Activated T-cell treated with anti-CD3 and anti-CD28 coated beads for 48 hours (primary cell): ENCODE measurements at places on chromosomes 3 and 15.

DNA sequence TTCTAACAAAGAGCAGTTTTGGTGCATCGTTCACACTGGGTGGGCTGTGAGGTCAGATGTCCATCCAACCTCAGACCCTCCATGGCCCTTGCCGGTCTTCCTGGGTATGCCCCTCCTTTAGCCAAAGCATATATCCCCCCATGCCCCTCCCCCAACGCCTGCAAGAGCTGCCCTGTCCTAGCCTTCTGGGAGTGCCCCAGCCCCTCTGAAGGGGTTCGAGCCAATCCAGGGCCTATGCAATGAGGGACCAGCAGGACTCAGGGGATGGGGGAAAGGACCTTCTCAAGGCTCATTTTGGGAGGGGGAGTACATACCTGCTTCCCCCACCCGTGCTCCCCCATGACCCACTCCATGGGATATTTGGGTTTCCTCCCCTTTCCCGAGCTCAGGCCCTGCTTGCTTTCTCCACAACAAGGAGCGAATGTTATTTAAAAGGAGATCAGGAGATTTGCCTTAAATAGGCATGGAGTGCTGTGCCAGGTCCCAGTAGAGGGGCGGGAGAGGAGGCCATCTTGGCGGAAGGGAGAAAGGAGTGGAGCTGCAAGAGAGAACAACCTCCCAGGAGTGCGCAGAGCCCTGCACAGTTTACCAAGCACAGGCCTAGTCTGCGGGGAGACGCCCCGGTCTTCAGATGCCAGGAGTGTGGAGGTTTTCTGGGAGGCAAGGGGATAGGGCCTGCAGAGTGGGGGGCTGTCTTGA is 18.2 kb downstream of the PIF1 start:
- DNase-seq, result no peak

DNA sequence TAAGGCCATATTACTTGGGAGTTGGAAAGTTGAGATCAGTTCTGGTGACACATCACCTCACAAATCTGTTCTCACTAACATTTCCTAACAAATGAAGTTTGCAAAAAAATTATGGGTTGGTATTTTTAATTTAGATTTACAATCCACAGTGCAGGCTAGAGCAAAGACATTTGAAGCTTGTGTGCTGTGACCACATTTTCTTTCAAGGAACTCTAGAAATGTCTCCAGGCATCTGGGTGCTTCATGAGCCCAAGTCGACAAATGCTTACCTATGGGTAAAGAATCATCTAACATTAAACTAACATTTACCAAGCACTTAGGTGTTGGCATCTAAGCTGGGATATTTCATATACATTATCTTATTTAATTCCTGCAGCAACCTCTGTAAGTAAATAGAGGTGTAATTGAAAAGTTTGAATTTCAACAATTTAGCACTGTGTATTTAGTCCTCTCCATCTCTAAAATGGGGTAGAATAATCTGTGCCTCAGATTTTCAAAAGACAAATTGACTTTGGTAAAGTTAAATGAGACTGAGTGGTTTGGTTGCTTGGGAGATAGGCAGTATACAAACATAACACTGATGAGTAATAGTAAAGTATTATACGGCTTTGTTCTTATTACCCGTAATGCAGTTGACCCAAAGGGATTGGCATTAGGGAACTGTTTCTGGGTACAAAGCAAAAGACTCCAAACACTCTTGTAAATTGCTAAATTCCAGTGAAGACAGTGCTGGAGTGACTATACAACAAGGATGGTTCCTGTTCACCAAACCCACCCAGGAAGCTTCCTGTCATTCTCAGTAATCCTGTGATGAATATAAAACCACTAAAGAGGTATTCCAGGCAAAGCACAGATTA is 162.5 kb downstream of the TPRG1 start:
- no peak for DNase-seq

DNA sequence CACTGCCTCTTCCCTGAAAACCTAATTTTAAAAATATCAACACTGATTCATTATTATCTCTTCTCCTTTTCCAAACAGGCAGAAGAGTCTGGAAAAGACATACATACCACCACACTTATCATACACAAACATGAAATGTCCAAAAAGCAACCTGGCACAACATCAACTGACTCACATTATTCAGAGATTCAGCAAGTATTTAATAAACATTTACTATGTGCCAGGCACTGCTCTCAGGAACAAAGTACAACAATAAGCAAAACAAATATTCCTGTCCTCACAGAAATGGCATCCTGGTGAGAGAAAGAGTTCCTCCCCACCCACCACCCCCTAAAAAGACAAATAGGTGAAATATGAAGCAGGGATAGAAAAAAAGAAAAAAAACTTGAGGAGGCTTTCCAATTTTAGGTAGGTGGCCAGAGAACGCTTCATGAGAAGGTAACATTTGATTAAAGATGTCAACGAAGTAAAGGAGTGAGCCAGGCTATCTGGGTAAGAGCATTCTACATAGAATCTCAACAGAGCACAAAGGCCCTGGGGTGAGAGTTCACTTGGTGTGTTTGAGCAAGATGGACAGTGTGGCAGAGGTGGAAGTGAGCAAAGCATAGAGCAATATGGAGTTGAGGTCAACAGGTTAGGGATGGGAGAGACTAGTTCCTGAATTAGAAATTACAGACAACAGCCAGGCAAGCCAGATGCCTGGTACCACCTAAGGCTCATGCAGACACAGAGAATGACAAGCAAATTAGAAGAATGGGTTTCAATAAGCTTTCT is 141.7 kb downstream of the OSBPL10 start:
- no peak for DNase-seq

GRCh38 chr3:49182682-49183081 is 11.3 kb downstream of the KLHDC8B start:
- no peak for DNase-seq

- no peak for DNase-seq
Observed at GRCh38 chr3:53941184-53941583, 49.5 kb upstream of the SELENOK start.

DNA sequence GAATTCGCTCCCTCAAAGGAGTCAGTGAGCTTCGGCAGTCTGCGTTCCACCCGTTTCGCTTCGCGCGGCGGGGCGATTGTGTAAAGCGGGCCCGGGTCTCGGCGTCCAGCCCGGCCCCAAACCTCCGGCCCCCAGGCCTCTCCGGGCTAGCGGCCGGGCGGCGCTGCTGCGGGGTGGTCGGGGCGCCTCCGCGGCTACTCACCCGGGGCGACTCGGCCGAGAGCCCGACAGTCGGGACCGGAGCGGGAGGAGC is 412 bp downstream of the CHDH start:
- no peak for DNase-seq
